ENCODE measurements at places on chromosomes 3 and 15.

DNA sequence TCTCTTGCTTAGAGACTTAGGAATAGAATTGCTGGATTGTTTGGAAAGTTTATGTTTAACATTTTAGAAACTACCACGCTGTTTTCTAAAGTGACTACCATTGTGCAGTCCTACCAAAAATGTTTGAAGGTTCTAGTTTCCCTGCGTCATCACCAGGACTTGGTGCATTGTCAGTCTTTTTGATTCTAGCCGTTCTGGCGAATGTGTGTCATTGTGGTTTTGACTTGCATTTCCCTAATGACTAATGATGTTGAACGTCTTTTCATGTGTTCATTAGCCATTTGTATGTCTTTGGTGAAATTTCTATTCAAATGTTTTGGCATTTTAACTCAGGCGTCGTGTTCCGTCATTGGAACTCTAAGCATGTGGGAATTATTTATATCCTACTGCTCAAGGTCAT, 58.0 kb downstream of the CHD2 start:
- DNase-seq = peak; percentile 52

DNA sequence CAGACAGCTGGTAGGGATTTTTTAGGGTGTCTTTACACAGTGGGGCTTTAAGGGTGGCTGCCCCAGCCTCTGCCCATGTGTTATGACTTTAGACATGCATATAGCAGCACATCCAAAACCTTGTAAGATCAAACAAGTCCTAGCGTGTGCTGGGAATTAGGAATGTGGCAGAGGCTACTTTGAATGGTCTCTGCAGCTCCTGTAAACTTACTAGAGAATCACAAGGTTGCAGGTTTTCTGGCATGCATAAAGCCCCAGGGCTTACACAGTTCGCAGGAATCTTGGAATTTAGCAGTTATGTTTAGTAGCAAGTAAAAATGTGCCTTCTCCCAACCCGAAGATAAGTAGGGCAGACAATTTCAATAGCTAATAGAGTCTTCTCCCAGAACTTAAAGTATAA, 46.9 kb upstream of the COL6A6 start:
- DNase-seq = no peak

DNA sequence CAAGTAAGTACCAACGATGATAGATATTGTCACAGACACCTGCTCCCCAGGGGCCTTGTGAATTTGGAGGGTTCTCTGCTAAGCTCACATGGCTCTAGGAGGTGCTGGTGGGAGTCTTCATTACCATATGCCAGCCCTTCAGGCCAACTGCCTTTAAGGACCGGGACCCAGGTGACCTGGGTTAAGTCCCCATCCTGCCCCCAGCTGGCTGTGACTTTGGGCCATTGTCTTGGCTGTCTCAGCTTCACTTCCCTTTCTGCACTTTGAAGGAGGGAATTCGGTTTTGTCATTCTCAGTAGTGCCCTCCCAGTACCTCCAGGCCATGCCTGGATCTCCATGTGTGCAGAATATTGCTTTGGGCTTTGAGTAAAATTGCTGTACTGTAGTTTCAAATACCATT, 72.8 kb upstream of the ACAD9 start:
- DNase-seq = no peak

DNA sequence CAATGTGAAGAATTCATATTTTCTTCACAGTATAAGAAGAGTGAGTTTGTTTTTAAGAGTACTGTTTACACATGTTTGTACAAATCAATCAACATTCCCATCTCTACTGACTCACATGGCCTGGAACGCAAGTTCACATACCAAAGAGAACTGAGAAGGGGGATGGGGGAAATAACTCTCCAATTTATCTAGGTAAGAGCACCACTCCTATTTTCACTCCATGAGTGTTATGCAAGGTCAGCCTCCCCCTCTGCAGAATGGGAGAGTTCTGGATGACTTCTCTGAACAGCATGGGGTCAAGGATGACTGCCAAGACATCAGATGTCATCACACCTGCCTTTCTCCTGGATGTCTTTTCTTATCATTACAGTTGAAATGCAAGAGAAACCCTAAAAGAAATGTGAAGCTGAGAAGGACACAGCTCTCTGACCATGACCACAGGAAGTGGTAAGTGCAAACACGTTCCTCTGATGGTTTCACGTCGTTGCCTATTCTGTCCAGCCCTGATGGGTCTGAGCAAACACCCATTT, 95.2 kb downstream of the SEMA6D start:
- DNase-seq = no peak

DNA sequence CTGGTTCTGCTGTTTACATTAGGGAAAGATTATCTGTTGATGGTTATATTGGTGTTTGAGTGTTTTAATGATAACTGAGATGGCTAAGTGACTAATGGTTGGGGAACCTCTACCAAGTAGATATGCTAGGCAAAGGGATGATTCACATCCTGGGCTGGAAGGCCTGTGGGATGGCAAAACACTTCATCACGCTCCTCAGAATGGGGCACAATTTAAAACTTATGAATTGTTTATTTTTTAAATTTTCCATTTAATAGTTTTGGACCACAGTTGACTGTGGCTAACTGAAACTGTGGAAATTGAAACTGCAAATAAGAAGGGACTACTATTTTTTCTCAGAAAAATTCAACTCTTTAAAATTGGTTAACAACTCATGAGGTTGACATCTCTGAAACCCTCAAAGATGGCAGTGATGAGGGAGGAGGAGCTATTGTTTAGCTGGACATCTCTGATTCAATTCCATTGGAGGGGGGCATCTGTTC, 100.5 kb upstream of the ZBED2 start:
- DNase-seq = no peak

DNA sequence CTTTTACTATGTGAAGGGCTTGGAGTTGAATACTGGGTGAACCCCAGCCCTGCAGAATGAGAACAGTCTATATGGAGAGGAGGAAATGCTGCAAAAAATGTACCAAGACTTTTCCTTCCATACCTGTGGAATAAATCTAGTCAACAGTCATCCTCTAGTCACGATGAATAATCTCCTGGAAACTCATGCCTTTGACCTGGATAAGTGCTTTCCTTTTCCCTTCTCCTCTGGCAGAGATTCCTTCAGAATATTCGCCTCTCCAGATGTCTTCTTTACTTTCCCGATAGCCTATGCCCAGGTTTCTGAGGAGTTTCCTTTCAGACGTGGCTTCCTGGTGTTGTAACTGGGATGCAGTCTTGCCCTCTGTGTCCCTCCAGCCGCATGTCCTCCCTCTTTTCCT, 28.1 kb downstream of the CCNL1 start:
- no peak for DNase-seq

DNA sequence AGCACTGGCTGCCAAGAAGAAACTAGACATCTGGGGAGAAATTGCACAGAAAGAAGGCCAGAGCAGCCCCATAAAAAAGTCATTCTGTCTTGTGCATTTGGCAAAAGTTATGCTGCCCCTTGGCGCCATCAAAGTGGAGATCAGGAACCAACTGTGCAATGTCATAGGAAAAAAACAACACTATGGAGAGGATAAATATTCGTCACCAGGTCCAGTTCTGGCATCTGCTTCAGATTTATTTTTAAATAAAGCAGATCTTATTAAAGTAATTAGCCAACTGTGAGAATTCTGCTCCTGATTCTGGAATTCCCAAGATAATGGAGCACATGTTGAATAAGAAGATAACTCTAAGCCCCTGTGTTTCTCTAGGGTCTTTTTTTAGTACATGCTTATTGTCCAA, 500.0 kb upstream of the IL12A start:
- no peak for DNase-seq
